ENCODE measurements at places on chromosomes 11 and 22.

DNA sequence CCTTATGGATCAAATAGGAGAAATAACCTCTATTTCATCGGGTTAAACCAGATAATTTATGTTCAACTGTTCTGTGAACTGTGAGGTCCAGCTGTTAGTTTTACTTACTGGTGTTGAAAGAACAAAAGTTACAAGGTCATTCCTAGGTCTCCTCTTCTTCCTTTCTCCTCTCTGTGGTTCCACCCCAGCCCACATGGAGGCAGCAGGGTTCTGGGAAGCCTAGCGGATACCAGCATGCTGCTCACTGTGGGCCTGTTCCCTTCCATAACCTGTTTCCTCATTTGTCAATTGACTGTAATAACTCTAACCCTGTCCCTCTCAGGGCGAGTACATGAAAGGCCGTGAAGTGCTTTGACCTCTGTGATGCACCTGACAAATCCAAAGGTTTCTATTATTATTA, 27.8 kb downstream of the RELT start:
- DNase-seq, result no peak

DNA sequence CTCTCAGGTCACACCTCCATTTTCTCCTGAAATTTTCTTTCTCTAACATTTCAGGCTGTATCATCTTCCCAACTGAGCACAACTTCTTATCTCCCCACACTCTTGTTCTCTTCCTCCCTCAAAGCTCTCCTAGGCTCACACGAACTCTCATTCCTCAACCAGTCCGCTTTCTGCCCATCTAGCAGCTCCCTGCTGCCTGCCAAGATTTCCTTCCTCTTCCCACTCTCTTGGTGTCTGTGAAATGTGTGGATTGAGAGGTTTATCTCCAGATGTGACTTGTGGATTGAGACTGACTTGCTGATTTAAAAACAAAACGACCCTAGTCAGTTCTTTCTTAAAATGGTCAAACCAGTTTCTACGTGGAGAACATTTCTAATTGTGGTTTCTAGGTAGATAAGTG, 106.3 kb downstream of the MTNR1B start:
- no peak for DNase-seq

- peak; percentile 7 for DNase-seq
Measured at GRCh38 chr11:133506023-133506422, 26.3 kb downstream of the OPCML start.

DNA sequence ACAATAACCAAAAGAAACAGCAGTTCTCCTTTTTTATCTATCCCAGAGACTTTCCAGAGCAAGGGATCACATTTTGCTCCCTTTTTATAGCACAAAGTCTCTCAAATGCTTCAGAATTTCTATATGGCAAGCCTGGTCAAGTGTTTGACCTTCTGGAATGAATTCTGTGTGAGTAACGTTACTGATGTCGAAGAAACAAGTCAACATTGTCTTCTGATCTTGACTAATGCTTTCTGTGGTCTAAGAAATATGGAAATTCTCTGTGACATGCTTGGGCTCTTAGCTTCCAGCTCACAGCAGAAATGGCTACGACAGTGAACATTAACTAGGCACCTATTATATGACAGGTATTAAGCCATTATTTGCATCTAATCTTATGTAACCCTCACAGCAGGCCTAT, 411.7 kb downstream of the CADM1 start:
- no peak for DNase-seq

DNA sequence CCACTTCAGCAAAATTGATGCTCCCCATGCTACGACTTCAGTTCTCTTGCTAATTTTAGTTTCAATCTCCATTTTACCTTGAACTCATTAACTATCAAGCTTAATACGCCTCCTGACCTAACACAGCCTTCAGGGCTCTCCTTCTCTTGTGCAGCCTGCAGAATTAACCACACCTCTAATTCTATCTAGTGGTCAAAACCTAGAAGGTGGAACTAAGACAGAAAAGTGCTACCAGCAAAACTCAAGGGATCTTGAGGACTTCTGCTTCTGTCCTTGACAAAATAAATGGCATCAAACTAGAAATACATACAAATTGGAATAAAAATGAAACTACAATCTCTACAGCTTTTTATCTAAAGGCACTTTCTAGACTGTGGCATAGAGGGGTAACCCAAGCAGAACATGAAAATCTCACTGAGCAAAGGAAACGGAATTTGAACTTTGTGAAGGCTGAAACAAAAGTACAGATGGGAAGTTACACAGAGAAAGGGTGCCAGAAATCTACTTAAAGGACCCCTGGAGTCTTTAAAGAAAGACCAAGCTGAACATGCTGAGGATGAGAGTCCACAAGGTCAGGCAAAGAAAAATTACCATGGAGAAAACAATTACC, 10.7 kb downstream of the CWF19L2 start:
- no peak for DNase-seq

GRCh38 chr22:36702842-36703215, 723 bp downstream of the CACNG2 start:
- no peak for DNase-seq

- DNase-seq, result no peak
Measured at GRCh38 chr11:66600631-66601233, 7.7 kb downstream of the CCS start.

GRCh38 chr11:126990716-126991480, 9.7 kb downstream of the KIRREL3 start:
- DNase-seq, result no peak

- DNase-seq, result no peak
Measured at GRCh38 chr22:45478108-45478771, 24.4 kb upstream of the FBLN1 start.

DNA sequence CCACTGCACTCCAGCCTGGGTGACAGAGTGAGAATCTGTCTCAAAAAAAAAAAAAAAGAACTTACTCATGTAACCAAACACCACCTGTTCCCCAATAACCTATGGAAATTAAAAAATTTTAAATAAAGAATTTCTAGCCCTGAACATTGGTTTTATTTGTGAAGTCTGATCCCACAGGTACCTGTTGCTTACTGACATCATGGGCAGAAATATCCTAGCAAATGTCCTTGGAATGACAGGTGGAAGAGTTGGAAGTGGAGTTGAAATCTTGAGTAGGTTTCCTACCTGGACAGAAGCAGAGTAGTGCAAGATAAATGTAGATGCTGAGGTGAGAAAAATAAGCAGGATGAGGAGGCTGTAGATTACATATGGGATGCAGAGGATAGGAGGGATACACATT, 17.2 kb downstream of the CD3D start:
- no peak for DNase-seq

DNA sequence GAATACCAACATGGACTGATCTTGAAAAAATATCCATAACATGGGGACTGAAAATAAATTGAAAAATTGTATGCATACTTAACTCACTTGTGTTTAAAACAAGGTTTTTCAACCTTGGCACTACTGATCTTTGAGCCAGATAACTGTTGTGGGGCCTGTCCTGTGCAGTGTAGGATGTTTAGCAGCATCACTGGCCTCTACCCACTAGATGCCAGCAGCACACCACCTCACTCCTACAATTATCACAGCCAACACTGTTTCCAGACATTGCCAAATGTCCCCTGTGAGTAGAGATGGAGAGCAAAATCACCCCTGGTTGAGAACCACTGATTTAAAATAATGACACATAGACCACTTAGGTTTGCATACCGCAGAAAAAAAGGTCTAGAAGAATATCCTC, 45.0 kb upstream of the SLC1A2 start:
- no peak for DNase-seq

GRCh38 chr11:61777234-61778090, 14.9 kb downstream of the TMEM258 start:
- peak; percentile 16 for DNase-seq

DNA sequence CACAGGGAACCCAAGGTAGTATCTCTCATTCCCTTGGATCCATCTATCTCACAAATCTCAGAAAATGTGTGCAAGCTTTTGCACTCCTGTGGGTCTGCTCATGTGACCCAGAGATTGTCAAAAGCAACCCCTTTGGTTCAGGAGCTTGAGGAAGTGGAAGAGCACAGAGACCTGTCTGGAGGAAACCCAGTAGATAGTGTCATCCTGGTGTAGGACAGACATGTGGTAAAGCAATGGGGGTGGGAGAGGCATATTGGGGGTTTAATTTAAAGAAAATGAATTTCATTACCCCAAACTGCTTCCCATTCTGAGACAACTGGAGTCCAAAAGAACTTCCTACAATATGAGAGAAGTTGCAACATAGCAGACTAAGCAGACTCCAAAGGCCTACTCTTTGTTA, 5.8 kb upstream of the MS4A14 start:
- DNase-seq, result no peak

- no peak for DNase-seq
Measured at GRCh38 chr22:17892376-17892775, 118.1 kb upstream of the BID start.
